ENCODE measurements at places on chromosomes 16 and 17.

GRCh38 chr17:1611715-1612114 is 16.9 kb downstream of the SLC43A2 start:
- H3K27me3 ChIP-seq = no peaks in the 10 kb centered on the region
- peaks cover under 1% of the 10 kb centered on the region for H3K4me1 ChIP-seq
- no peak overlapping the region for H3K27ac ChIP-seq
- DNase-seq = no peak
- no peak overlapping the region for H3K4me3 ChIP-seq

DNA sequence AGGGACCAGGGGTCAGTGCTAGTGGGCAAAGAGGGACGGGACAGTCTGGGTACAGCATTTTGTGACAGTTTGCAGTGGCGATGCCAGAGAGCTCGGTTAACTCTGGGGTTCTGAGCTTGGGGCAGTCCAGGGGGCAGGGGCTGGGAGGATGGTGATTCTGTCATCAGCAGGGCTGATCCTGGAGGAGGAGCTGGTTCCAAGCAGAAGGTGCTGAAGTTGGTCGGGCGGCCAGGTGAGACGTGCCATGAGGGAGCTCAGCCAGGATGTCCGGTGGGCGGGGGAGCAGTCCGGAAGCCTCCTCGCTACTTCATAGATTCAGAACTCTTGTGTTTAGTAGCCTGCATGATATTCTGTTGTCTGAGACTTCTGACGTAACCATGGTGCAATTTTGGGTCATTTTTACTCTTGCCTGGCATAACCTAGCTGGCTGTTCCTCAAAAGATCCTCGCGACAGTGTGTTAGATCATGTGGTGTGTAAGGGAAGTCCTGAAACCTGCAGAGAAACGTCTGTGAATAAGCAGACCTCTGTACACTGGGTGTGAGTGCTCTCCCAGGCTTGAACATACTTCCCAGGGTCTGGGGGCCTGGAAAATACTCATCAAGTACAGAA is 122.0 kb downstream of the CLEC16A start:
- H3K4me3 ChIP-seq = no peak overlapping the region
- H3K27ac ChIP-seq = no peak overlapping the region
- H3K36me3 ChIP-seq = peaks cover 25% of the 10 kb centered on the region
- DNase-seq = no peak
- H3K4me1 ChIP-seq = peaks cover 12% of the 10 kb centered on the region

DNA sequence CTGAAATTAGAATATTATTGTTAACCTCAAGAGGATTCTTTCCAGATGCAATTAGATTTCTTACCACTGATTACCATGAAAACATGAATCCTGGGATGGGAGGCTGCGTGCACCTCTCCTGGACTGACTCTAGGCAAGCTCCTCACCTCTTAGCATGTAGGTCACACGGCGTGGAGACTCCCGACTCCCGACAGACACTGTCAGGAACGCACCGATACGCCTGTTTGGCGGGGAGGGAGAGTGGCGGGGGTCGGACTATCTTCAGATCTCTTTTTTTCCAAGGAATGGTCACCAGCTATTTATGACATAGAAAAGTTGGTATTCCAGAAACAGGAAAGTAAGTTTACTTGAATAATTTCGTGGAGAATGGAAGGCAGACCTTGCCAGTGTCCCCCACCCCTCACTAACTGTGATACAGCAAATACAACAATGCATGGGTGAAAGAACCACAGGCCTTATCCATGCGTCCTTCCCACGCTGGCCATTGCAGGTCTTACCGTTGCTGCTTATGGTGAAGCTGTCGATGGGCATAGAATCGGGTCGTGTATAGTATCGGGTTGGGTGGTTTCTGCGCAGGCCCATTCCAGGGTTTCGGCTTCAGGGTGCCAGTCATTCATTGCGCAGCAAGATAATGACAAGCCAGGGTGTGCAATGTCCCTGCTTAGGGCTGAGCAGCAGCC is 62.6 kb upstream of the ENDOV start:
- H3K27me3 ChIP-seq = no peaks in the 10 kb centered on the region
- peaks cover 79% of the 10 kb centered on the region for H3K36me3 ChIP-seq
- no peak overlapping the region for H3K27ac ChIP-seq
- no peak overlapping the region for H3K4me3 ChIP-seq

- no peak overlapping the region for H3K27ac ChIP-seq
- no peaks in the 10 kb centered on the region for H3K27me3 ChIP-seq
- no peaks in the 10 kb centered on the region for H3K4me1 ChIP-seq
- no peak for DNase-seq
- no peak overlapping the region for H3K4me3 ChIP-seq
Observed at GRCh38 chr16:63174801-63175200, 1138.6 kb upstream of the CDH8 start.

DNA sequence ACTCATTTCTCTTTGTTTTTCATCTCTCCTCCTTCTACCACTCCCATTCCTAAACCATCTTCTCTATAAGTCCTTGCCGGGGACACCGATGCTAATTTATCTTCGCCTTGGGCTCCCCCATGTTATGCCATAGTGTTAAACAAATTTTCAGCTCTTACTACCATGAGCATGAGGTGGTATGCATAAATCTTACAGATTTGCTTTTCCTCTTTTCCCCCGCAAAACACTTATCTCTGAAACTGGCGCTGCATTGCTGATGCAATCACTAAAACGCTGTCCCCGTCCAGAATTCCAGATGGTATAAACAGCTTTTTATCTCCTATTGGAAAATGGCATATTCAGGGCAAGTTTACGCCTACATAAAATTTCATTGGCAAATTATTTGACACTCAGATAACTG is 673.6 kb upstream of the CDH8 start:
- no peaks in the 10 kb centered on the region for H3K27me3 ChIP-seq
- no peaks in the 10 kb centered on the region for H3K4me1 ChIP-seq
- no peak overlapping the region for H3K27ac ChIP-seq
- no peaks in the 10 kb centered on the region for H3K36me3 ChIP-seq
- no peak for DNase-seq
- no peak overlapping the region for H3K4me3 ChIP-seq

GRCh38 chr16:26717826-26718225 is 348.9 kb upstream of the C16orf82 start:
- H3K4me1 ChIP-seq = no peaks in the 10 kb centered on the region
- H3K36me3 ChIP-seq = no peaks in the 10 kb centered on the region
- no peaks in the 10 kb centered on the region for H3K27me3 ChIP-seq
- H3K4me3 ChIP-seq = no peak overlapping the region

GRCh38 chr16:67537270-67537635 is 8.6 kb downstream of the RIPOR1 start:
- H3K27ac ChIP-seq = no peak overlapping the region
- peaks cover 37% of the 10 kb centered on the region for H3K36me3 ChIP-seq
- peak overlapping the region; percentile 81 for H3K4me3 ChIP-seq
- H3K4me1 ChIP-seq = peaks cover 48% of the 10 kb centered on the region
- DNase-seq = peak; percentile 79

DNA sequence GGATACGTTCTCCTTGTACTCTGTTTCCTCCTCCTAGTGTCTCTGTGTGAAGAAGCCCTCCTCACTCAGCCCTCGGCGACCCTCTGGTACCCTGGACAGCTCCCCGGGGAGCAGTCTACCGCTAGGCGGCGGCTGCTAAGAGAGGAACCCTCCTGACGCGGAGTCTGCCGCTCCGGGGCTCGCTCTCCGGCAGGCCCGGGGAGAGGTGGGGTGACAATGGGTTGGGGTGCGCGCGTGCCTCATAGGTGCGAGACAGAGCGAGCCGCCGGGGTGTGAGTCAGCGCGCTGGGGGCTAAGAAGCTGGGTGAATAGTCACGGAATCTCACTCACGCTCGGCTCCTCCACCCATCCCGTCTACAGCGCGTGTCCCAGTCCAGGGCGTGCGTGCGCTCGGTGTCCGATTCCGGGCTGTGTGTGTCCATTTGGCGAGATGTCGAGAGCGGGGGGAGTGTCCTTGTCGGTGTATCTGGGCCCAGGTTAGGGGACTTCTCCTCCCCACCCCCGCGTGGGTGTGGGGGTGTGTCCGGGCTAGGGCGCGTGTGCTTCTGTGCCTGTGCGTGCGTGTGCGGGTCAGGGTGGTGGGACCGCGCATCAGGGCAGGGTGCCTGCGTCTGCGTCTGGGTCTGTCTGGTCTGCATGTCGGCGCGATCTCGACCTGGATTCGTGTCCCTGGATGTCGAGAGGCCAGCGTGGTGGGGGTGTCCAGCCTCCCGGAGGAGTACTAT is 577 bp upstream of the HS3ST2 start:
- peak overlapping the region; percentile 75 for H3K4me3 ChIP-seq
- H3K27me3 ChIP-seq = peaks cover 47% of the 10 kb centered on the region
- H3K27ac ChIP-seq = no peak overlapping the region
- H3K36me3 ChIP-seq = no peaks in the 10 kb centered on the region

- H3K27me3 ChIP-seq = peaks cover 17% of the 10 kb centered on the region
- H3K36me3 ChIP-seq = no peaks in the 10 kb centered on the region
- H3K4me3 ChIP-seq = no peak overlapping the region
- H3K4me1 ChIP-seq = peaks cover 26% of the 10 kb centered on the region
- no peak overlapping the region for H3K27ac ChIP-seq
- no peak for DNase-seq
Observed at GRCh38 chr17:83075270-83075880, 4.0 kb upstream of the METRNL start.

DNA sequence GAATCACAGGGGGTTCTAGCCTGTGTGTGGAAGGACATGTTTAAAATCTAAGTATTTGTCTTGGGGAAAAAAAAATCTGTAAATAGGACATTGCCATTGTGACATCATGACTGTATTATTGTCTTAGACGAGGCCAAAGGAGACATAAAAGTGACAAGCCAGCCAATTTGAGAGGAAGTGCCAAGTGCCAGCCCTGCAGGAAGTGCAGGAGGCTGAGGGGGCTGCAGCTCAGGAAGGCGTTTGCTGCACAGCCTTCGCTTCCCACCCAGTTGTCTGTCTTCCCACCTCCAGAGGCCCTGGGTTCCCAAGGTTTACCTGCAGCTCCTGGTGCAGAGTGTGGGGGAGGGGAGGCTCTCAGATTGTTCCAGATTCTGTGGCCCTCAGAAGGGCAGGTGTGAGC is 1.3 kb downstream of the ADCY7 start:
- peaks cover 25% of the 10 kb centered on the region for H3K4me1 ChIP-seq
- peaks cover 11% of the 10 kb centered on the region for H3K36me3 ChIP-seq
- DNase-seq = no peak
- no peaks in the 10 kb centered on the region for H3K27me3 ChIP-seq
- H3K27ac ChIP-seq = no peak overlapping the region

GRCh38 chr16:46787909-46788308 is 39.8 kb upstream of the MYLK3 start:
- no peak overlapping the region for H3K27ac ChIP-seq
- no peak for DNase-seq
- H3K36me3 ChIP-seq = no peaks in the 10 kb centered on the region

DNA sequence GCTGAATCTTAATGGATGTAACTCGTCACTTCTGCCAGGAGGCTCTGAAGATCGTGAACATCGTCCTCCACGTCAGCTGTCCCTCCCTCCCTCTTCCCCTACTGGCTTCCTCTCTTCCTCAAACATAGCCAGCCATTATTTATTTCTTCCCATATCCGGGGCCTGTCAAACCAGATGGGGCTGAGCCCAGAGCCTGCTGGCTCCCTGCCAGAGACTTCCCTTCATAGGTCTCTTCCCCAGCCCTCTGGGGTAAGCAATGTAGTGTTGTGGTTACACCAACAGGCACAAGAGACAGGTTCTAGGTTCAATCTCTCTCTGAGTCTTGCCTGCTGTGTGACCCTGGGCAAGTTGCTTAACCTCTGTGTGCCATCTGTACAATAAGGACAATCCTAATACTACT is 40.1 kb upstream of the ZFP90 start:
- H3K27me3 ChIP-seq = peaks cover 42% of the 10 kb centered on the region
- no peak for DNase-seq
- no peaks in the 10 kb centered on the region for H3K4me1 ChIP-seq
- H3K27ac ChIP-seq = no peak overlapping the region
- H3K36me3 ChIP-seq = no peaks in the 10 kb centered on the region

DNA sequence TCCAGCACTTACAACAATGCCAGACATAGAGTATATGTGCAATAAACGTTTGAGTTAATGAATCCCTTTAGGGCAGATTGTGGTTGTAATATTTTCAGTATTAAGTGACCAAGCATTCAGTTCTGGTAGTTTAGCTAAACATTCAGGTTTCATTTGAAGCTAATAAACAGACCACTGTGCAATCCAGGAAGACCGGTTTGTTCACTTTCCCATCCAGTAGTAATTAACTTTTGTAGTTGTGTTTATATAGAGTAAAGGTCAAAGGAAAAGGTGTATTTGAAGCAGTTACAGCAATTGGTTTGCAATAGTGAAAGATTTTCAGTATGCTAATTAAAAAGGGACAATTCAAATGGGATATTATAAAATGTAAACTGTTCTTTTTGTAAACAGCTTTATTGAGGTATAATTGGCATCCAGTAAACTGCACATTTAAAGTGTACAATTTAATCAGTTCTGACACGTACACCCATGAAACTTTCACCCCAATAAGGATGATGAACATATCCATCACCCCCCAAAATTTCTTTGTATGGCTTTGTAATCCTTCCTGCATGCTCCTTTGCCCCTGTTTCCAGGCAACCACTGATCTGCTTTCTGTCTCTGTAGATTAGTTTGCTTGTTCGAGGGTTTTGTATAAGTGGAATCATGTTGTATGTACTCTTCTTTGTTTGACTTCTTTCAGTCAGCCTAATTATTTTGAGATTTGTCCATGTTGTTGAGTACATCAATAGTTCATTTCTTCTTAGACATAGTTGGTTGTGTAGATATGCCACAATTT is 26.3 kb downstream of the MRTFB start:
- no peak overlapping the region for H3K4me3 ChIP-seq
- H3K27me3 ChIP-seq = no peaks in the 10 kb centered on the region
- peaks cover 3% of the 10 kb centered on the region for H3K4me1 ChIP-seq
- DNase-seq = peak; percentile 38

DNA sequence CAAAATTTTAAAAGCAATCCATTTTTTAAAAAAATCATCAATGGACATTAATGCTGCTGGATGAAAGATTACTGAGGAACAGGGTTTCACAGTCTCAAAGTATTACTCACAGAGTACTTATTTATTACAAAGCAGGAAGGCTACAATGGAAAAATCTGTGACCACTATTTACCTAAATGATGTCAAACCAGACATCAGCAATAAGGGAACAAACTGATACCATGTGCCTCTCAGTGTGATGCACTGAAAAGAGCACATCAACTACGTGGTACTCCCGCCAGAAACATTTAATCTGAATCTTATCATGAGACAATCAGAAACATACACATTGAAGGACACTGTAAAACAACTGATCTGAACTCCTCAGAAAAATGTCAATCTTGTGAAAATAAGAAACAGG is 124.2 kb downstream of the PARN start:
- DNase-seq = peak; percentile 68
- peaks cover 13% of the 10 kb centered on the region for H3K4me1 ChIP-seq
- no peaks in the 10 kb centered on the region for H3K27me3 ChIP-seq
- no peaks in the 10 kb centered on the region for H3K36me3 ChIP-seq
- H3K27ac ChIP-seq = no peak overlapping the region

GRCh38 chr16:7731141-7731540 is 398.5 kb downstream of the RBFOX1 start:
- H3K27ac ChIP-seq = no peak overlapping the region
- no peak overlapping the region for H3K4me3 ChIP-seq
- H3K36me3 ChIP-seq = no peaks in the 10 kb centered on the region
- no peaks in the 10 kb centered on the region for H3K4me1 ChIP-seq
- no peak for DNase-seq

Data from mesenchymal stem cell (in vitro differentiated cells and primary cell).